Stimulated activated CD8-positive, alpha-beta memory T cell treated with anti-CD3 and anti-CD28 coated beads, Interleukin-15, amount 100 ng/mL, for 48 hours (primary cell): ENCODE measurements at places on chromosomes 5 and 9.

GRCh38 chr9:81320909-81321482 is 368.4 kb downstream of the TLE1 start:
- DNase-seq, result no peak

DNA sequence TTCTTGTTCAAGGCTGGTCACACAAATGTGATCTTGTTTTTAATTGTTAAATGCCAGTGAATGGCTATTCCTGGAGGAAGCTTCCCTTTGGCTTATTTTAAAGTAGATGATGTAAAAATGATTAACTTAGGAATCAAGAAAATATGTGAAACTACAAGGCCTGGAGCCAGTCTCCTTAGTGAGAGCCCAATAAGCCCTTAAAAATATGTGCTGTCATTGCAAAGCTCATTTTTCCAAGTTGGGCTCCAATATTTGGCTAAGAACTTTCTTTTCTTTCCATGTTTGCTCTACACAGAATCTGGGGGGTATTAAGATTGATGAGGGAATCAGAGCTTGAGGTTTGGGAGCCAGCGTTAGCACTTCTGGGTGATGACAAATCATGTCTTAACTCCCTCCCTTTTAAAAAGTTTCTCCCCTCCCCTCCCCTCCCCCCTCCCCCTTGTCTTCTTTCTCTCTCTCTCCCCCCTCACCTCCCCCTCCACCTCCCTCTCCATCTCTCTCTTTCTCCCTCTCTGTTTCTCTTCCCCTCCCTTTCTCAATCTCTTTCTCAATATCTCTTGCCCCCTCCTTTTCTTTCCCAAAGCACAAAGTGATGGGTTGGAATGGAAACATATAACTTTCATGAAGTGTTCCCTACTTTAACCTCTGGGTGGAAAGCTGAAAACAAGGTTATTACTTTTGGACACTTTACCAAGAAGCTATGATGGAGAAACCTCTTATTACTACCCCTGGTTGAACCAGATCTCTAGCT is 86.0 kb downstream of the FBXL7 start:
- DNase-seq, result no peak

- DNase-seq, result no peak
Observed at GRCh38 chr5:143758015-143758414, 53.9 kb upstream of the HMHB1 start.

DNA sequence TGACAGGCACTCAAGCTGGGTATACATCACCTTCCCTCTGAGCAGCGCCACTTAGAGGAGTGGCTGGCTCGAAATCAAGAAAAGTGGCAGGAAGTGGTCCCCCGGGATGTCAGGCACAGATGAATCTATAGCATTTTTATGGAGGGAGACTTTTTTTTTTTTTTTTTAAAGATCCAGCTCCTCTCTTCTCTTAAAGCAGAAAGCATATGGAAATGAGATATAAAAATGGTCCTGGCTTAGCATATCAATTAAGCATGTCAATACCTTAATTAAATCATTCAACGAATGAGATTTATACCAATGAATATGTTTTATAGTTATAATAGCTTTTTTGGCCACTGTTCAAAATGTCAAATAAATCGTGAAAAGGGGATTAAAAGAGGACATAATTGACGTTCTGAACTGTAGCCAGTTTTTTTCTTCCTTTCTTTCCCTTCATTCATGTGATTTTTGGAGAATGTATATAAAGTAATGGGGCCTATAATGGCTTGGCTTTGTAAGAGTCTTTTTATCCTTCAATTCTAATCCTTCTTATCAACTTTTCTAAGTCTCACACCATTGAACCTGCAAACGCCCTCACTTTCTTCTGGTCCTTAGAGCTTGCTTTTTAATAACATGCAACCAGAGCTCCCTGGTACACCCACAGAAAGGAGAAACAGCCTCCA is 319.2 kb upstream of the PANK3 start:
- no peak for DNase-seq

DNA sequence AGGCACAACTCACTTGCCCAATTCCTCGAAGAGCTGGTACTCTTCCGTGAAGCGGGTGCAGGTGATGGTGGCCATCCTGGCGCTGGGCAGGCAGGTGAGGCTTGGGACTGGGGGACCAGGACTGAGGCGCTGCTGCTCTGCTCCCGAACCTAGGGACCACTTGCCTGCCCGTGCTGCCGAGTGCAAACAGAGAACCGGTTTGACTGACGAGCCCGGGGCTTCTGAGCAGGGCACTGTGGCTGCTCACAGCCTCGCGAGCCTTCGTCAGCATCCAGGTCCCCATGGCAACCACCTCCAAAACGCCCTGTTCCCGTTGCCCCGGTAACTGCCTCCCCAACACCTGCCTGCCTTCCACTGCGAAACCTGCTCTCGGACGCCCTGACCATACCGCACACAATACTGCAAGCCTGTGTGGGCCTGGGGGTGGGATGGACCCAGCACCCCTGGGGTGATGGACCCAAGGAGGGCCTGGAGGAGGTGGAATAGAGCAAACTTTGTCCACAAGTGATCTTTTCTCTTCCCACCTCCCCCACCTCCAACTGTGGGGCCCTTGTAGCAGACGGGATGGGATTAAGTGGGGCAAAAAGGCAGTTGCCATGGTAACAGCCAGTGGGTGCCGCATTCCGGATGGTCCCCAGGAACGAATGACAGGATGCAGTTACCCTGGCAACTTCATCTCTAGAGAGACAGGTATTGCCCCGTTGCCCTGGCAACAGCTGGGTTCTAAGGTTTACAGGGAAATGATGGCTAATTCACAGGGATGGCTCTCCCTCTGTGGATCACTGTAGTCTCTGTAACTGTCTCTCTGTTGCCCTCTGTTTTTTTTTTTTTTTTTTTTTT is at the start of gene CAMK2A:
Gene CAMK2A, minus strand, starts transcription at position 223 of the 840 bp plus-strand sequence. Its CDS starts 148 bp downstream, at position 75.
- DNase-seq, result no peak

GRCh38 chr9:135046739-135047350 is 40.6 kb upstream of the OLFM1 start:
- no peak for DNase-seq

DNA sequence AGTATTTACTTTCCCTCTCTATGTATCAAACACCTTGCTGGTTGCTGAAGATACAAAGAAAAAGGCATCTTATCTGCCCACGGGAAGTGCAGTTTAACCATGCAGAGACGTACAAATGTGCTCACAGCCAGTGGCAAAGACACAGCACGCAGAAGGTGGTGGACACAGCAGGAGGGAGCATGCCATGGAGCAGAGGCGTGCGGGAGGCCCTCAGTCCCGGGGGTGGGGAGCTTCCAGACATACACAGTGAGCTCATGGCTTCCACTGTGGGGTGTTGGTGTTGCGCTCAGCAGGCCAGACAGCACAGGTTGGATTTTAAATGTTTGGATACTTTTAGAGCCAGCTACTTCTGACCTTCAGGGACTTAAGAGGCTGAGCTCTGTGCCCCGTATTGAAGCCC is 8.8 kb upstream of the BARX1 start:
- DNase-seq, result no peak

DNA sequence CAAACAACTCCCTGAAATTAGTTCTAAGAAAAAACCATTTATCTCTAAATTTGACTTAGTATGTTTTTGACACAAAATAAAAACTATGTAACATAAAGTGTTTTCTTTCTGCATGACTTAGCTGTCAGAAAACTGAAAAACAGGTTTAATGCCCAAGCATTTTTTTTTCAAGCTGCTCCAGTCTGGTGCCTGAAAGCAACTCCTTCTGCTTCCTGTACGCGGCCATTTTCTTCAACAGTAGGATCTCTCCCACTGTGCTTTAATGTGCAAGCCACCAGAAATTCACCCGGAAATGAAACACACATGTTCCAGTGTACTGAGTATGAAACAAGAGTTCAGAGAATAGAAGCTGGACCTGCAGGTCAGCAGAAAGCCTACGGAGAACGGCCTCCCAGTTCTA is 161.2 kb downstream of the MED27 start:
- no peak for DNase-seq

GRCh38 chr9:137723783-137724445 is 105.1 kb downstream of the EHMT1 start:
- no peak for DNase-seq

- no peak for DNase-seq
Observed at GRCh38 chr5:161847447-161847846, 473 bp upstream of the GABRA1 start.
